Adrenal gland (tissue), 19 donors: ENCODE measurements at places on chromosomes 12 and 14. TPM values are rescaled to one million over a fixed set of nuclear protein-coding genes. Genes with fewer than 3 reads are reported as not detected.

GARIN6 gene
- total RNA-seq: not detected

PTHLH gene
- not detected for total RNA-seq

CHPT1 gene
- total RNA-seq: 70.9 TPM

CAPZA3 gene
- not detected for total RNA-seq

TIMM9 gene
- 46.9 TPM for total RNA-seq

GPD1 gene
- 1.4 TPM for total RNA-seq

ABCB9 gene
- total RNA-seq: 5.7 TPM

TAS2R9 gene
- not detected for total RNA-seq

AJUBA gene
- 4.0 TPM for total RNA-seq

TAS2R46 gene
- 0.81 TPM for total RNA-seq

MIP gene
- 1.6 TPM for total RNA-seq

MAPKAPK5 gene
- total RNA-seq: 62.1 TPM

ZNF891 gene
- 1.9 TPM for total RNA-seq

TEX52 gene
- total RNA-seq: not detected

CABP1 gene
- total RNA-seq: 2.2 TPM

BAZ1A gene
- total RNA-seq: 33.0 TPM

KCNMB4 gene
- 5.5 TPM for total RNA-seq

KERA gene
- not detected for total RNA-seq

PPP2R3C gene
- total RNA-seq: 21.3 TPM

IFI27 gene
- total RNA-seq: 361 TPM

COL2A1 gene
- 0.26 TPM for total RNA-seq

SPATS2 gene
- total RNA-seq: 15.3 TPM

GRIP1 gene
- 2.3 TPM for total RNA-seq

SOAT2 gene
- total RNA-seq: not detected

MYH6 gene
- total RNA-seq: not detected

ANP32D gene
- not detected for total RNA-seq

PRB2 gene
- not detected for total RNA-seq

GCN1 gene
- total RNA-seq: 98.5 TPM

ZDHHC22 gene
- 0.06 TPM for total RNA-seq

CD163L1 gene
- 1.1 TPM for total RNA-seq

RD3L gene
- not detected for total RNA-seq

PLCZ1 gene
- total RNA-seq: not detected

IGFBP6 gene
- 39.5 TPM for total RNA-seq

LRRK2 gene
- 14.5 TPM for total RNA-seq

HRK gene
- total RNA-seq: not detected

SLC39A5 gene
- total RNA-seq: 0.65 TPM

ANKRD33 gene
- total RNA-seq: 0.41 TPM

KRT80 gene
- 7.5 TPM for total RNA-seq

CELA1 gene
- 0.28 TPM for total RNA-seq

INHBC gene
- total RNA-seq: not detected

LIN7A gene
- 2.7 TPM for total RNA-seq

GPR135 gene
- 5.8 TPM for total RNA-seq

HOXC10 gene
- total RNA-seq: 0.68 TPM

VRK1 gene
- 5.4 TPM for total RNA-seq

RNASE7 gene
- total RNA-seq: not detected

ZNF641 gene
- 65.2 TPM for total RNA-seq

REM2 gene
- total RNA-seq: 0.15 TPM

KCNK13 gene
- total RNA-seq: 3.2 TPM

CLMN gene
- 5.0 TPM for total RNA-seq
